ENCODE measurements at places on chromosomes 6 and 20.

GRCh38 chr20:46743088-46743487, 33.6 kb downstream of the SLC2A10 start:
- no peak for DNase-seq

DNA sequence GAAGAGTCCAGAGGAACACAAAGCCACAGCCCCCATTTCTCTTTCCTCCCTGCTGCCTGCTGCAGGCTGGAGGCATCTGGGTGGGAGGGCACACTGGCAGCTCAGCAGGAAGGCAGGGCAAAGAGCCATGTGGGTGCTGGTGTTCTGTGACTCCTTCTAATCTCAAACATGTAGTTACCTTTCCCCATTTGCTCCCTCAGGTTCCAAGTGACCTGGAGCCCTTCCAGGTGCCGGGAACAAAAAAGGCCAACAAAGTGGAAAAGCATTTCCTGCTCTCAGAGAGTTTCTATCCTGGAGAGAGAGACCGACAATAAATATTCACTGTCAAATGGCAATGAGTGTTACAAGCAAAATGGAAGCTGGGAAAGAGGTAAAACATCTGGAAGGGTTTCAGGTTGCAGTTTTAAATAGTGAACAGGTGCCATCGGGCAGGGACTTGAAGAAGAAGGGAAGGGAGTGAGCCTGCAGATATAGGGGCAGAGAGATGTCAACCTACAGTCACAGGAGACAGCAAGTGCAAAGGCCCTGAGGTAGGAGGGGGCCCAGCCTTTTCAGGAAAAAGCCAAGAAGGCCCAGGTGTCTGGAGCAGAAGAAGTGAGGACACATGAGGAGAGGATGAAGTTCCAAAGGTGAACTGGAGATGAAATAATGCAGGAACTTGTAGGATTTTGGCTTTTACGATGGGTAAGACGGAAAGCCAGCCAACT, 43.6 kb upstream of the IYD start:
- DNase-seq = no peak

GRCh38 chr6:34774967-34775366, 16.9 kb upstream of the BLTP3A start:
- no peak for DNase-seq

- peak; percentile 35 for DNase-seq
Observed at GRCh38 chr20:9884666-9885065, 45.8 kb upstream of the PAK5 start.

DNA sequence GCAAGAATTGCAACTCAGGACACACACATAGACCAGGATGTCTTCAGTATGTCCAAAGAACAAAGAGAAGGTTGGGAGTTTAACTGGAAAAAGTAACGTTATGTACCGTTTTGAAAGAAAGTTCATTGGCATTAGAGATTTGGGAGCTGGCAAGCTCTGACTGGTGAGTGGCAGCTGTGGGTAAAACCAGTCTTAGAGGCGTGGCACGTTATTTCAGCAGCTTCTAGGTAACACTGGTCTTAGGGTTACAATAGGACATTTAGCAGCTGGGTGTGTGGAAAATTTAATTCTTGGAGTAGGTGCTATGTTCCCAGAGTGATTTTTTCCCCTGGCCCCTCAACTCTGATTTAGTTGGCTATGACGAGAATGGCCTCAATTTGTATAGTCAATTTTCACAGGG, 19.2 kb downstream of the SNRPB start:
- DNase-seq = no peak

GRCh38 chr20:11841972-11842461, 75.7 kb upstream of the BTBD3 start:
- DNase-seq = no peak

DNA sequence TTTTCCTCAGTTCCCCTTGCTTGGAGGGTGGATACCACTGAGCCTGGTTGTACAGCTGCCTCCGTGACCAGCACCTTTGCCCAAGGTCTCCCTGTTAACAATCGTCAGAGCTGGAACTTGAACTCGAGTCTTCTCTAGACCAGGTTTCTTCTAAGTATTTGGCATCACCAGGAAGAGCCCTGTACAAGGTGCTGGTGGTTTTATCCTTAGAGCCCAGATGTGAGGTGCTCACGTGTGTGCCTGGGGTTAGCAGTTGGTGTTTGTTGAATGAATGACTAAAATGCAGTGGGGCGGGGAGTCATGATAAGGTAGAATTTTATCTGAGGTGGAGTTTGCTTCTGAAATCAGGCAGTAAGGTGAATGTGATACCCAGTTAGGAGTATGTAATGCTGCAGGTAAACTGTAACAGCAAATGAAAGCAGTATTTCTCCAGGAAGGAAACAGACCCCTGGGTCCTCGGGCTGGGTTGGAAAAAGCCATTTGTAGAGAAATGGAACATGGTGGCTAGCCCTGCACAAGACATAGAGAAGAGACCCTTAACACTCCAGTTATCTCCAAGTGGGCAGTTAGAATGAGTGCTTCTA, 3.1 kb downstream of the DNAJC5 start:
- no peak for DNase-seq

- DNase-seq = no peak
Observed at GRCh38 chr6:93139408-93140081, 279.8 kb downstream of the EPHA7 start.

DNA sequence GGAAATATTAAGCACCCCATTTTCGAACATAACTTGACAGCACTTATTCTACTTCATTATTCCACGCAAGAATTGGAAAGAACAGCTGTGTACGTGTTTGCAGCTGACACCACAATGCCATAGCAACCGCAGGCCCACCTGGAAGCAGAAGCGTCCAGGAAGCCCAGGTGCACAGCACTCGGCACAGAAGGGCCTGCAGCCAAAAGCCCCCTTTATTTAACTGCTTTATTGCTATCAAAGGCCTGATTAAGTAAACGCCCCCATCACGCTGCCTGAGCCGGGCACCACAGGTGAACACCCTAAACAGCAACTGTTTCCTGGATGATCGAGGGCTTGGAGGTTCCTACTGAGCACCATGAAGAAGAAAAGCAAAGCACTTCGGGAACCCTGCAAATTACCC, 6.3 kb downstream of the TAF4 start:
- DNase-seq = no peak

DNA sequence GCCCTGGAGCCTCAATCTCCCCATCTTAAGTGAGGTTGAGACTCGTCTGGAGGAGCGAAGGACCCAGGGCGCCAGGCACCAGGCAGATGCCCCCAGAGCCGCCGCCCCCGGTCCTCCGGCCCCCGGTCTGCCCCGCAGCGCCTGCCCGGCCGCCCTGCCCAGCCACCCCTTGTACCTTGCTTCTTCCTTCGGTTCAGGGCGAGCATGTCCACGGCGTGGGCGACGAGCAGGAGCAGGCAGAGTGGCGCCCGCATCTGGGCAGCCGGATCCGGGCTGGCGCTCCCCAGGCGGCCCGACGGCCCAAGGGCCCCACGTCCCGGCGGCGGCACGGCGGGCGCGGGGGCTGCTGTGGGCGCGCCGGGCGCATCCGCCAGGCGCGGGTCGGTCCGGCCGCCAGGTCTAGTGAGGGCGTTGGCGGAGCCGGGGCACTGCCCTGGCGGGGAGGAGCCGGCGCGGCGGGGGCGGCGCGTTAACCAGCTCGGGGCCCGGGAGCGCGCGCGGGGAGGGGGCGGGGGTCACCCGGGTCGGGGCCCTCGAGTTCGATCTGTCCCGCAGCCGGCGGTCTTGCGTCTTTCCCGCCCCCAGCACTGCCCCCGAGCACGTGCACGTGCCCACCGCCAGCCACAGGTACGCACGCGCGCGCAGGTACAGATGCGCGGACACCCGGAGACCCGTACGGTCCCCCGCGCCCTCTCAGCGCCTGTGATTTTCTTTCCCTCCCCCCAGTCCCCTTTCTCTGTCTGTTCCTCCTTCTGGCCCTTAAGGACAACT, at the start of gene RSPO4:
TSS of gene RSPO4 (minus strand) at position 401 of the 771 bp plus-strand sequence. CDS start at position 254, 147 bp downstream.
- no peak for DNase-seq

- DNase-seq = peak; percentile 45
Observed at GRCh38 chr20:49505518-49505917, 23.1 kb upstream of the KCNB1 start.

DNA sequence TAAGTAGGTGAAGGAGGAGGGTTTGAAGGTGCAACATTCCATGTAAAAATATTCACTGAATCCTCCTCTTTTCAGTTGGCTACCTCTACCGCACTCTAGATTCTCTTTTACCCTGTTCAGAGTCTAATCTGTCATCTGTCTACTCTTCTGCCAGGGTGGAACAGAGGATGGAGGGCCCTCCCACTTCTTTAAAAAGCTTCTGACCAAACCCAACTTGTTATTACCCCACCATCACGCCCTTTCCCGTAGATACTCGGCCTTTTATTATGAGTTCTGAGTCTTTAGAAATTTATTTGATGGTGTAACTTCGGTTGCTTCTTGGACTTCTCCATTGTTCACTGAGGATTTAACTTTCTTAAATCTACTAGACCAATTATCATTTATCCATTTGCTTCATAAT, 11.7 kb downstream of the STX11 start:
- DNase-seq = no peak

- DNase-seq = no peak
Observed at GRCh38 chr6:187210-187861, 105.0 kb upstream of the DUSP22 start.

GRCh38 chr20:45343532-45344167, 4.6 kb downstream of the SDC4 start:
- DNase-seq = no peak

DNA sequence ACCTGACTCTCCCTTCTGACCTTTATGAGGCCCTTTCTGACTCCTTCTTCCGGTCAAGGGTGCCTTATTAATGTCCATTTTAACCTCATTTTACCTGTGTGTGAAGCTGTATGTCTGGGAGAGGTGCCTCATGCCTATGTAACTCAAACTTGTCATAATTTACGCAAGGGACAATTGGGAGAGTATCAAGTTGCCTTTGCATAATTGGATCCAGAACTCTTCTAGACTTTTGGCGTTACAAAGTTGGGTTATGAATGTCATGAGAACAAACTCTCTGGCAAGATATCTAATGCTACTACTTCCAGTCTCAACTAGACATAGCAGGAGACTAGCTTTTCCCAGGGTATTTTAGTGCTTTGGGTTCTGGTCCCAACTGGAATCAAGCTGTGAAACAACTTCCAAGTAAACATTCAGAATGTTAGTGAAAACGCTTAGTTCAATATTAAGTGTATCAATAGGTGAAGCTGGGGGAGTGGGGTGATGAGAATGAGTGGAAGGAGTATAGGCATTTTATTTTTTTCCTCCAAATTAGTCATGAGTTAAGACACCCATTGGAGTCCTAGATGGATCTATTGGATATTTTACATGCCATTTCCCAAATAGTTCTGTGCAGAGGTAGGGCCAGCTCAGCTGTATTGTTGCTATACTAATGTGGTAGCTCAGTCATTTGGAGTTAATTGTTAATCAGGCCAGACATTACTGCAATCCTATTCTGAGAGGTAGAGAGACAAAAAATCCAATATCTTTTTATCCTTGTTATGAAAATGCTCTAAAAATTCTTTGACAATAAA, 159.9 kb downstream of the TFAP2B start:
- no peak for DNase-seq

- no peak for DNase-seq
Observed at GRCh38 chr20:23291575-23292240, 58.9 kb upstream of the NXT1 start.

DNA sequence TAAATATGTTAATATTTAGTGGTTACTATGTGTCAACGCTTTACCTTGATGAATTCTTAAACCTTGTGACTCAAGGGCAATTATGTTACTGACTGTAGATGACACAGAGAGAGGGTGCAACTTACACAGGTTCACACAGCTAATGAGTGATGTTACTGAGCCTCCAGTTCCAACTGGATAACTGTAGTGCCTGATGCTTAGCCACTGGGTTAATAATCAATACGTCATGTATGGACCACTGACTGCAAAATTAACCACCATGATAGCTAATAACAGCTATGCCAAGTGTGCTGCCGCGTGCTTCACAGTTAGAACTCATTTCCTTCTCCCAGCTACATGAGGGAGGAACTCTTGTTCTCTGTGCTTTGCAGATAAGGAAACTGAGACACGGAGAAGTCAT, 45.4 kb downstream of the SIRPA start:
- no peak for DNase-seq

- peak; percentile 62 for DNase-seq
Observed at GRCh38 chr6:56246881-56247653, at the start of gene COL21A1. Gene COL21A1, minus strand, starts transcription at chr6:56247580. Its CDS starts 64,962 bp downstream, at chr6:56182618.

- DNase-seq = no peak
Observed at GRCh38 chr6:11012976-11013720, 31.0 kb downstream of the ELOVL2 start.

DNA sequence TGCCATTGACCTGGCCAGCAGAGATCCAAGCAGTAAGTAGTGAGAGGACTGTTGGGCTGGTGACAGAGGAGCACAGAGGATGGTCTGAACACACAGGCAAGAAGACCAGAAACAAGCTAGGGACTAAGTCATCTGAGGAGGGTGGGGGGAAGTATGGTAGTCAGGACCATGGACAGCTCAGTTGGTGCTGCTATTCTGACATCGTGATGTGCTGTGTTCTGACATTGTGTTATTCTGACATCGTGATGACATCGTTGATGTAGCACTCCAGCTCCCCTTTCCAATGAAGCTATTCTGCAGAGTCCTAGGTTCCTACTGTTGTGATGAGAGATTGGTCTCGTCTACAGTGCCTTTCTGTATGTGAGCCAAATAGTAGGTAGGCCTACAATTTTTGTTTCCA, 28.7 kb downstream of the CFAP206 start:
- DNase-seq = peak; percentile 58

DNA sequence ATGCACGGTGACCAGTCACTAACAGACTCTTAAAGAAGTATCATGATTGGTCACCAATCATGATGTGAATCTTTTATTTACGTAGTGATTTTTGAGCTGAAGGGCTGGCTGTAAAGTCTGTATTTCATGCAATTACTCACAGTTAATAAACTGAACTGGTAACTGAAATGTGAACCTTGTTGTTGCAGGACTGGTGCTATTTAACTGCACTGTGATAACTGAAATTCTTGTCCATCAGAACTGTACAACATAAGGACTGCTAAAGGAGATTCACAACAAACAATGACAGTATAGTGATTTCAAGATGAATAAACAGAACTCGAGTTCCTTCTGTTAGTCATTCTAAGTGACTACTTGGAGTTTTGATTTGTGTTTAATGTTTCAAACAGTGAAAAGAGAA, 316.6 kb downstream of the TPBG start:
- no peak for DNase-seq

DNA sequence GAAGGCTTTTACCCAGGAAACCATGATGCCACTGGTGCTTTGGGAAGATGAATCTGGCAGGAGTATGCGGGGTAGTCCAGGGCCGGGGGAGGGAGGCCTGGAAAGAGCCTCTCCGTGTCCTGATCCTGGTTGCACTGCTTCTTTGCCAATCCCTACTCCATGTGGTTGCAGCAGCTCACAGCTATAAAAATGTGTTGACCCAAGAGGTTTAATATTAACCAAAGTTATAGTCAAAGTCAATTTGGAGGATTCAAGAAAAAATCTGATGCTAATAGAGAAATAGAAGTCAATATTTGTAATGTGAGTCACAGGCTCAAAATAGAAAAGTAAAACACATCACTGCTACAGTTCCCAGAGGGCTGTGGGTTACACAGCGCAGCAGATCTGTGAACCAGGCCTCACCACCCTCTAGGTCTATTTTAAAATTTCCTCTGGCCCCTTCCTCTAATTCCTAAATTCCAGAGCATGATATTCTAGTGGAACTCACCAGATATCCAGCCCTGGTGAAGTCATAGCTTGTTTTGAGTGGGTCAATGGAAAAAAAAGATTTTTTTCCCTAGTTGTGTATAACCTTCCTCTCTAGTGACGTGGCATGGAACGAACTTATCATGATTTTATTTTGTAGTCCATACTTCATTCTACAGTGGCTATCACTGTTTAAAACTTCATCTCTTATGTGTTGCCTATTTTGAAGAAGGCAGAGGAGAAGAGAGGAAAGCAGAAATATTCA, 63.2 kb upstream of the BMP2 start:
- no peak for DNase-seq
